MV-4-11 (cell line): ENCODE measurements at places on chromosomes 2 and 18.

DNA sequence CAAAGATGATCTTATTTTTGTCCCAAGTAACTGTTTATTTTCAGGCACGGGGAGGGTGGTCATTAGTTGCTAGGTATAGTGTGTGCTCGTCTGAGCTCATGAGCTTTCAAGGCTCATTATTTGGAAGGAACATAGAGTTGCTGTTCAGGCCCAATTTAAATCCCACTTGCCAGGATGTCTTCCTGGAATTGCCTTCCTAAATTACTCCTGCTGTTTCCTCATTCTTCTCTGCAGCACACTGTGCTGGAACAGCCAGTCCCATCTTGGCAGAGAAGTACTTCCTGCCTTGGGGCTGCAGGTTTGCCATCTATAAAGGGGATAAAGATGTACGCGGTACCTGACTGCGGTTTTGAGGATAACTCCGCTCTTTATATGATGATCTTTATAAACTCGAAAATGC is 37.3 kb downstream of the GREB1 start:
- DNase-seq: no peak

- DNase-seq: no peak
Measured at GRCh38 chr2:190533968-190534309, 583 bp downstream of the NEMP2 start.

- DNase-seq: no peak
Measured at GRCh38 chr18:24935008-24935407, 417.0 kb downstream of the ZNF521 start.

DNA sequence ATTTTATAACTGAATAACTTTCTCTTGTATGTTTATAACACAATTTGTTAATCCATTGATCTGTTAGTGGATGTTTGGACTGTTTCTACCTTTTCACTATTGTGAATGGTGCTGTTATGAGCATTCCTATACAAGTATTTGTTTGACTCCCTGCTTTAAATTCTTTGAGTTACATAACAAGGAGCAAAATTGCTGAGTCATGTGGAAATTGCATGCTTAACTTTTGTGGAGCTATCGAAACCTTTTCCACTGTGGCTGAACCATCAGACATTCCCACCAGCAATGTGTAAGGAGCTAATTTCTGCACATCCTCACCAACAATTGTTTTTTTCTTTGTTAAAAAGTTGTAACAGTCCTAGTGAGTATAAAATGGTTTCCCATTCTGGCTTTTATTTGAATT is 415.5 kb downstream of the CBLN2 start:
- DNase-seq: no peak

DNA sequence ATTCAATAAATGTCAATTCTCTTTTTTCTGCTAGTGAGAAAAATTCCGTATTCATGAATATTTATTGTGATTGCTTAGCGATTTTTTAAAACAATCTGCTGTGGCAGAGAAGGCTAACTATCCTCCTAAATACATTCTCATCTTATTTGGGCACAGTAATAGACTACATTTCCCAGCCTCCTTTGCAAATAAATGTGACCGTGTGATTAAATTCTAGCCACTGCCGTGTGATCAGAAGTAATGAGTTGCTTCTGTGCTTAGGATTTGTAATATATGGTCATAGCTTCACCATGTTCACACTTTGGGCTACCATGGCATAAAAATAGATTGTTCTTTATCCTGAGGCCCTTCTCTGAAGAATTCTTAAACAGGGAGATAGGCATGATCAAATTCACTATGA is 179.6 kb downstream of the FAM124B start:
- DNase-seq: no peak

DNA sequence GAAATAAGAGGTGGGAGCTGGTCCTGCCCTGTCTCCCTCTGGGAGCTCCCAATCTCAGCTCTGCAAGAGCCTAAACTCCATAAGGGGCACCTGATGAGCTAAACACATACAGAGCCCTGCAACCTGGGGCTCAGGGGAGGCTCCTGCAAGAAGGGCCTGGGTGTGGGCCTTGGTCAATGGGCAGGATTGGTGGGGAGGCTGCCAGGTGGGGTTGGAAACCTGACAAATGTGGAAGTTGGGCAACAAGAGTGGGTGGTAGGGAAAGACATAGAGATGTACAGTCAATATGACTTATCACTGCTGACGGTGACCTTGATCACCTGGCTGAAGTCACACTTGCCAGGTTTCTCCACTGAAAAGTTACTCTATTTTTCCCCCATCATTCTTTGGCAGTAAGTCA is 209.9 kb downstream of the TTC32 start:
- DNase-seq: no peak

- no peak for DNase-seq
Measured at GRCh38 chr2:11790228-11790627, 43.8 kb downstream of the LPIN1 start.

GRCh38 chr2:226286916-226287315 is 512.7 kb downstream of the IRS1 start:
- DNase-seq: no peak

- no peak for DNase-seq
Measured at GRCh38 chr2:172574965-172575364, 19.1 kb downstream of the PDK1 start.

DNA sequence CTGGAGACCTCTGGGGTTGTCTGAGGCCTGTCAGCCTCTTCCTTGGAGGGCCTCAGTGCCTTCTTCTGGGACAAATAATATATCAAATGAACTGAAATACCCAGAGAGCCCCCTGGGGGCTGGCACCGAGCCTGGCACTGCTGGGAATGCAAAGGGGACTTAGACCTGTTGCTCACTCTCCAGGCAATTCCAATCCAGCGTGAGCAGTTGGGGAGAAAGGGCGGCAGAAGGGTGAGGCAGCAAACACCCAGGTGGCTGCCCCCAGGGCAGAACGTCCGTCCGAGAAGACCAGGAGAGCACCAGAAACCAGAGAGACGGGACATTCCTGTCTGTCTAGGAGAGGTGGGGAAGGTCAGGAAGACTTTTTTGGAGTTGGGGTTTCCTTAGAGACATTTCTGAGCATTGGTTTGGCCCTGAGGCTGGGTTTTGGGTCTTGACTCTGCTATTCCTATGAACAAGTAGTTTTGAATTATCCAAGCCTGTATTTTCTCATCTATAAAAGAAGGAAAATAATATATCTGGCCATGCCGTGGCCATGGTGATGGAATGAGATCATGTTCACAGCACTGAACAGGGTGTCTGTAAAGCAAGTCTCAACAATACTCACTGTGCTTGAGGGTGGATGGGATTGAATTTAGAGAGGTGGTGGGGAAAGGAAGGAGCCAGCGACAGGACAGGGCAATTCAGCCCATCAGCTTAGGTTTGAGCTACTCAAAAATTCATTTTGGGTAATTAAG is 44.3 kb upstream of the ZBTB7C start:
- DNase-seq: no peak

- no peak for DNase-seq
Measured at GRCh38 chr18:79634186-79634585, 45.4 kb upstream of the CTDP1 start.
